ENCODE measurements at places on chromosomes 11 and 22. TPM values are rescaled to one million over a fixed set of nuclear protein-coding genes. Genes with fewer than 3 reads are reported as not detected.

The TMEM218 gene
- 32.2 TPM for total RNA-seq

The OR4C12 gene
- not detected for total RNA-seq

The KCNC1 gene
- not detected for total RNA-seq

The TNNT3 gene
- not detected for total RNA-seq

The KCNJ11 gene
- 0.74 TPM for total RNA-seq

The SEC14L6 gene
- not detected for total RNA-seq

GRCh38 chr11:61002598-61002997 is 31.1 kb downstream of the CD6 start:
- no peak for DNase-seq

DNA sequence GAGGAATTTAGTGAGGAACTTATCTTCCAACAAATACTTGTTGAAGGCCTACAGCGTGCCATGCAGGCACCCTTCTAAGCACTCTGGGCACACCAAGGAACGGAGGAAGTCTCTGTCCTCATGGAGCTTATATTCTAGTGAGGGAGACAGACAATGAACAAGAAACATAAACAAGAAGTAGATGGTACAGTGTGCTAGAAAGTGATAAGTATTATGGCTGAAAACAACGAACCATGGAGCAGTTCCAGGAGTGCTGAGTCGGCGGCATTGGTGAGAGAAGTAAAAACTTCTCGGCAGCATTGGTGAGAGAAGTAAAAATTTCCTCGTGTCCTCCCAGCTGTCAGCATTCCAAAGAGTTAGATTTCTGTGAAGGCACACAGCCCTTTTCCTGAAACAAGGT is 53.2 kb downstream of the FAM76B start:
- DNase-seq, result no peak

- DNase-seq, result no peak
Measured at GRCh38 chr11:13876423-13876822, 86.1 kb upstream of the SPON1 start.

All from NCI-H460 (cell line).